H54 (cell line): ENCODE measurements at places on chromosomes 5 and 9.
A peak's percentile ranks its signal among the peaks of the same experiment; 100 is the strongest.

DNA sequence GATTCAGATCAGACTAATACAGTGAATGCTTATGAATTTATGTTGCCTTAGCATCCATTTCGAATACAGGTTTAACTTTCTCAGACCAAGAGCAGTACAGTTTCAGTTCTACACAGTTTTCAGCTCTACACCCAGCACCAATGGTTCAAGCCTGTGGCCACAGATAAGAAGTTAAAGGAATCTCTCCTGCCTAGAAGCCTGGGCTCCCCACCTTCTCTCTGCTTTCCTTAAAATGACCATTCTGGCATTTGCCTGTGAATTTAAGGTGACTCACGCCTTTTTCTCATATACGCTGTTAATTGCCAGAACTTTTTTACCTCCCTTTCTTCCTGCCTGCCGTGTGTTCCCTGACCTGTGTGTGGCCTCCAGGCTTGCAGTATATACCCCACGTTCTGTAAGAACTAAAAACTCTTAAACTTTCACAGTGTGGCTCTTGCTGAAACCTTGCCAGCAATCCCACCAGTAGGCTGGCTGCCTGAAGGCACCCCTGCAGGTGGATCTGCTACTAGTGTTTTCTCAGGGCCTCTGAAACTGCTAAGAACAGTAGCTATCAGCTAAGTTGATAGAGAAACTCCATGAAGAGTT, 692.8 kb upstream of the CDH18 start:
- DNase-seq, result no peak

DNA sequence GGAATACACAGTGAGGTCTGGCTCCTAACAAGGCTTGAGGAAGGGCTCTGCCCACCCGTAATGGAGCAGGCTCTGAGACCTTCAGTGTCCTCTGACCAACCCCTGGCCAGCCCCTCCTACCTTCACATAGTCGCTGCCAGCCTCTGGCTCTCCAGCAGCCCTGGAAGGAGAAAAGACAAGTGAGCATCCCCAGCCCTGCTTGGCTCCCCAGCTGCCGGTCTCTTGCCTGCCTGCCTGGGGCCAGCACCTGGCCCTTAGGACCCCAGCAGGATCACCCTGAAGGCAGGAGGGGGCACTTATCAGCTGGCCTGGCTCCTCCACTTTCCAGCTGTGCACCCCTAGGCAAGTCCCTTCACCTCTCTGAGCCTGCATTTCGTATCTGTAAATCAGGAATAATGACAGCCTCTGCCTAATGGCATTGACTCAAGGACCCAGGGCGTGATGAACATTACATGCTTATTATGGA, 16.9 kb downstream of the SH2D3C start:
- no peak for DNase-seq

- DNase-seq, result peak; percentile 92
Observed at GRCh38 chr5:17118631-17119030, 98.8 kb upstream of the BASP1 start.

DNA sequence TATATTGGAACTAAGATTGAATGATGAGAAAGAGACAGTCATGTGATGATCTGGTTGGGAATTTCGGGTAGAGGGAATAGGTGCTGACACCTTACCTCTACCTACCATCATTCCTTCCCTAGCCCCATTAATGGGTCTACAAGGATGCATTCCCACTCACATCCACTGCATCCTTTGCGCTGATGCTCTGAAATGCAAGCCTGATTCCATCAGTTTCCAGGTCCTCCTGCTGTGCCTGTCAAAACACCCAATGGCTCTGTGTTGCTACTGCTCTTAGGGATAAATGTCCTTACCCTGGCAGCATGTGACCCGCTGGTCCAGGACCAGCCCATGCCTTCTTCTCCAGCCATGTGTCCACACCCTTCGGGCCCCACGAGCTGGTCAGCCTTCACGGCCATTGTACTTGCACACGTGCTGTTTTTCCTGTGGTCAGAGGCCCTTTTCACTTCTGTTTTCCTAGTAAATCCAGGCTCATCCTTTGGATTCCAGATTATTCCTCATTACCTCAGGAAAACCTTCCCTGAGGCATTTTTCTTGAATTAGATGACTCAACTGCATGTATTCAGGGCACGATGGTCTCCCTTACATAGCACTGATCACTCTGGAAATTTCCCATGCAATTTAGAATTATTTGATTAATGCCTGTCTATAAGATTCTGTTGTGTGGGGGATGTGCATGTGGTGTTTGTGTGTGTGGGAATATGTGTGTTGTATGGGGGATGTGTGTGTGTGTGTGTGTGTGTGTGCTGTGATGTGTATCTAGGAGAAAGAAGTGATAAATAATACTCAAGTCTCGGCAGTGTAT, 185.0 kb downstream of the DIRAS2 start:
- no peak for DNase-seq

- DNase-seq, result no peak
Observed at GRCh38 chr9:1272488-1272887, 222.3 kb downstream of the DMRT2 start.

DNA sequence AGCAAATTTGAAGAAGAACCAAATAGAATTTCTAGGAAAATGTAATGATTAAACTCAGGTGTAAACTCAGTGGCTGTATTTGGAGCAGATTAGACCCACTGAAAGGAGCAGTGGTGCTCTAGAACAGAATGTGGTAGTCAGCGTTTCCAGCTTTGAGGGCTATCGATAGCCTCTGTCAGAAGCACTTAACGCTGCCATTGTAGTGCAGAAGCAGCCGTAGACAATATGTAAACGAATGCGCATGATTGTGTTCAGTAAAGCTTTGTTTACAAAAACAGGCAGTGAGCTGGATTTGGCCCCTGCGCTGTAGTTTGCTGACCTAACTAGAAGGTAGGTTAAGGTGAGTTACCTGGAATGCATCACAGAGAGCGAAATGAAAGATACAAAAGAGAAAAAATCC, 72.0 kb downstream of the FAM78A start:
- no peak for DNase-seq

- no peak for DNase-seq
Observed at GRCh38 chr9:131076347-131077195, 19.8 kb upstream of the AIF1L start.
